T-helper 22 cell (primary cell): ENCODE measurements at places on chromosomes 13 and 19.

DNA sequence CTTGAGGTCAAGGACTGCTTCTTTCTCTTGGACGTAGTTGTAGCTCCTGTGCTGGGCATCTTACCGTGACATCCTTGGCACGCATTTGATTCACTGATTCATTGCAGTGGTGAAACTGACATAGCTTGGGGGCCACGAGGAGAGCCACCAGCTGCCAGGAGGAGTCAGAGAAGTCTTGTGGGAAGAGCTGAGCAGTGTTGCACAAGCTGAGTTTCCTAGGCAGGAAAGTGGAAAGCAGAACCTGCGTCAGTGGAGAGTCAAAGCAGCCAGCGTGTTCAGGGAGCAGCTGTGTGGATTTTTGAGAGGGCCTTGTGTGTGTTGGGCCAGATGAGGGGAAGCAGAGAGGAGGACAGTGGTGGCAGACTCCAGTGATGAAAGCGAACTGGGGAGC lies 5.3 kb upstream of the GPR183 start:
- no peak for DNase-seq

- no peak for DNase-seq
Observed at GRCh38 chr13:37143911-37144310, 38.4 kb upstream of the CSNK1A1L start.

DNA sequence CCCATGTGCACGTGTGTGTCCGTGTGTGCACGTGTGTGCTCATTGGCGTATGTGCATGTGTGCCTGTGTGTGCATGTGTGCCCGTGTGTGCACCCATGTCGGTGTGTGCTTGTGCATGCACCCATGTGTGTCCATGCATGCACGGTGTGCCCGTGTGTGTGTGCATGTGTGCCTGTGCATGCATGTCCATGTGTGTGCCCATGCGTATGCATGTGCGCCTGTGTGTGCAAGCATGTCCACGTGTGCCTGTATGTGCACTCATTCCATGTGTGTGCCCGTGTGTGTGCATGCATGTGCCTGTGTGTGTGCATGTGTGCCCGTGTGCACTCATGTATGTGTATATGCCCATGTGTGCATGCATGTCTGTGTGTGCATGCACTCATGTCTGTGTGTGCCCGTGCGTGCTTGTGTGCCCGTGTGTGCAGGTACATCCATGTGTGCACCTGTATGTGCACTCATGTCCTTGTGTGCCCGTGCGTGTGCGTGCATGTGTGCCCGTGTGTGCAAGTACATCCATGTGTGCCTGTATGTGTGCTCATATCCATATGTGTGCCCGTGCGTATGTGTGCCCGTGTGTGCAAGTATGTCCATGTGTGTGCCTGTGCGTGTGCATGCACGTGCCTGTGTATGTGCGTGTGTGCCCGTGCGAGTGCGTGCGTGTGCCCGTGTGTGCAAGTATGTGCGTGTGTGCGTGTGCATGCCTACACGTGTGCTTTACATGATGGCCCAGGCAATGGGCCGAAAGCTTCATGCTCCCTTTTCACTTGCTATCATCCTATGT lies 21.6 kb upstream of the MATK start:
- DNase-seq = no peak

DNA sequence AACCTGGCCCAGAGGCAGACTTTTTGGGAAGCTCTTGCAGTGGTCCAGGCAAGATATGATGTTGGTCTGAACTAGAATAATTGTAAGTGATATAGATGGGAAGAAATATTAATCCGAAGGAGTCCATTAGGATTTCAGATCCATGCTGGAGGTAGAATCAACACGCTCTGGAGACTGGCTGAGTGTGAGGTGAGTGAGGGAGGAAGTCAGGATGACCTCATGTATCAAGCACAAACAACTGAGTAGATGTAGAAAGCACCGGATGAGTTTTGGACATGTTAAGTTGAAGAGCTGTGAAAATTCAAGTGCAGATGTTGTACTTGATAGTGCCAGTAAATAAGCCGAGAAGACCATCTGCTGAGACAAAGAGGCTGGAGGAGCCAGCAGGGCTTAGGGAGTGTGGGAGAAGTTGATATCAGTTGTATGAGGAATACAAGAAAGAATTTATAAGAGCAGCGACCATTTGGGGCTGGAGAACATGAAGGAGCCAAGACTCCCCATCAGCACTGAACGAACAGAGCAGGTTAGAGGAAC lies 5.3 kb upstream of the CNMD start:
- no peak for DNase-seq

- DNase-seq = no peak
Observed at GRCh38 chr19:17078920-17079709, 3.5 kb downstream of the MYO9B start.

DNA sequence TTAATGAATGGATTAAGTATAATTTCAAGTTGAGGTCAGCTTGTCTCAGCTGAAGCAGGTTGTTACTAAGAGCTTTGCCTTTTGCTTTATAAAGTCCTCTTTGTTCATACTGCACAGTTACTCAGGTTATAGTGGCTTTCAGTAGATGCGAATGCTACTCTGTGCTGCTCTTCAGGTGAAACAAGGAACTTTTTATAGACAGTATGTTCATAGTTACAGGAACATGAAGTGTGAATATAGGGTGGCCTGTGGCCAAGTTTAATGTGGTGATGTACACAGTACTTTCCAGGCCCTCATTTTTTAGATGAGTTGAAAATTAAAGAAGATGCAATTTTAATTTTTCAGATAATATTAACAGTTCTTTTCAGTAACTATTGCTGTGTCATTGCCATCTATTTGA lies 20.8 kb downstream of the SUGT1 start:
- DNase-seq = no peak

- peak; percentile 26 for DNase-seq
Observed at GRCh38 chr13:108342369-108343289, 73.1 kb downstream of the TNFSF13B start.

DNA sequence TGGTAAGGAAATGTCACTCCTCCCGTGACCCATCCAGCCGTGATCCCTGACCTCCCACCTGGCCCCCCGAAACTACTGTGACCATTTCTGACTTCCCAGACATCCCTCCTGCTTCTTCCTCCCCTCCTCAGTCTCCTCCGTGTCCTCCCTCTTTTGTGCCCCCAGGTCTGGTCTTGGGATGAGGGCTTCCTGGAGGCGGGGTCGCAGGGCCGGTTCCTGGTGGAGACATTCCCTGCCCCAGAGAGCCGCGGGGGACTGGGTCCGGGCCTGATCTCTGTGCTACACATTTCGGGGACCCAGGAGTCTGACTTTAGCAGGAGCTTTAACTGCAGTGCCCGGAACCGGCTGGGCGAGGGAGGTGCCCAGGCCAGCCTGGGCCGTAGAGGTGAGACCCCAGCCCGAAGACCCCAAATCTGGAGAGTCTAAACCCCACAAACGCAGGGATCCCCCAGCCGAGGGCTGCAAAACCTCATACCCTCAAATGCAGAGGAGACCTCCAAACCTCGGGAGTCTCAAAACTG lies 5.0 kb downstream of the KIRREL2 start:
- no peak for DNase-seq

GRCh38 chr13:110407021-110407420 lies 99.9 kb downstream of the COL4A2 start:
- DNase-seq = no peak

GRCh38 chr13:21744149-21744548 lies 73.3 kb downstream of the FGF9 start:
- no peak for DNase-seq

GRCh38 chr19:55504252-55504603 lies 16.0 kb downstream of the SSC5D start:
- no peak for DNase-seq

DNA sequence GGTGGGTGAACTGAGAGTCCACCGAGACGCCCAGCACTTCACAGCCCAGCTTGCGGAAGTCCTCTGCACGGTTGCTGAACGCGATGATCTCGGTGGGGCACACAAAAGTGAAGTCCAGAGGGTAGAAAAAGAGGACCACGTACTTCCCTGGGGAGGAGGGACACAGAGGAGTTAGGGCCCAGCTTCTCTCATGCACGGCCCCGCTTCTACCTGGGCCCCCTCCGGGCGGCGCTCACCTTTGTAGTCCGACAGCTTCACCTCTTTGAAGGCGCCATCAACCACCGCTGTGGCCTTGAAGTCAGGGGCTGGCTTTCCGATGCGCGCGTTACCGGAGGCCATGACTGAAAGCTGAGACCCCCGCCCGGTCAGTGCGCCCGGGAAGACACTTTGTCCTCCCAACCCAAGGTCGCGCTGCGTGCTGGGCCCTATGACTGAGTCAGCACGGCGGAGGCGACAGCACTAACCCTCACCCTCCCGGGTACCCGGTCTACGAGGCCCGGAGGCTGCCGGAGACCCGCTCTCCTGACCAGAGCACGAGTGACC lies 606 bp downstream of the PRDX2 start:
- DNase-seq = no peak
